ENCODE measurements at places on chromosomes 1 and 21.

GRCh38 chr1:1213345-1214265 is at the start of gene TNFRSF4:
TNFRSF4 (minus strand) TSS chr1:1214153; CDS start chr1:1214127, 26 bp downstream.
- no peak for DNase-seq

- no peak for DNase-seq
These were observed 58.5 kb downstream of the SLC25A24 start for GRCh38 chr1:108141621-108142020.

DNA sequence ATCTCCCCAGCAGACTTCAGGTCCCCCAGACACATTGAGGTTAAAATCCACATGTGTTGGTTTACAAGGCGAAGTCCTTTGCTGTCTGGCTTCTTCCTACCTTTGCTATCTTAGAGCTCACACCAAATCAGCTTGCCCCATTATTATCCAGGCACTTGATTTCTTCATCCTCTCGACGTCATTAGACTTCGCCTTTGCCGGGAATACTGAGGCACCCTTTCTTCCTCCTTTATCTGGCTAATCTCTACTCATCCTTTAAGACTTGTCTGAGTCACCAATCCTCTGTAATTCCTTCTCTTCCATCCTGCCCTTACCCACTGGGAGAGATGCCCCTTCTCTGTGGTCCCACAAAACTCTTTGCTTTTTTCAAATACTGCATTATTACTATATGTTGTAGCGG is 9.2 kb upstream of the XCL2 start:
- DNase-seq = no peak

- DNase-seq = no peak
These were observed 90.7 kb downstream of the ASH1L start for GRCh38 chr1:155471891-155472290.

DNA sequence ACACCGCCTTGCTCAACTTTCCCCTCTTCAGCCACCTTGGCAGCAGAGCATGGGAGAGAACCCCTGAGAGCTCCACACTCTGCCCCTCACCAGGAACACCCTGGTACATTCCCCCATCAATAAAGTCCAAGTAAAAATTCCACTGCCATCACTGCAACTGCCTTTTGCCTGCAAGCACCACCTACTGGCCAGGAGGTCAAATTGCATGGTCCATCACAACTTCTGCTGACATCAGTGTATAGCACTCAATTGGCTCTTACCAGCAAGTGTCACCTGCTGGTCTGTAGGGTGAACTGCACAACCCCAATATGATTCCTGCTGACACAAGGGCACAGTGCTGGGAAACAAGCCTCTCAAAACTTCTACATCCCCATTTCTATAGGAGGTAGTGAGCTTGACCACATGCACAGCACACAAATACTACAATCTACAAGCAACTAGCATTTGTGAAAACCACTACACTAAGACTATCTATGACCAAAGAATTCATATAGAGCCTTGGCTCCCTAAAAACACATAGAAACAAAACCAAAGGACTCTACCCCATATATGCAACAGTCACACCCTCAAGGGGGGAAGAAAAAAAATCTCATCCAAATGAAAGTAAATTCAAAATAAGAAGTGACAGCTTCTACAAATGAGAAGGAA is 69.2 kb downstream of the FASLG start:
- DNase-seq = peak; percentile 28

GRCh38 chr1:223835754-223836153 is 10.0 kb downstream of the TP53BP2 start:
- no peak for DNase-seq

GRCh38 chr1:53254011-53254640 is 15.8 kb upstream of the MAGOH start:
- no peak for DNase-seq

GRCh38 chr1:179706339-179706941 is 36.7 kb upstream of the FAM163A start:
- no peak for DNase-seq

- no peak for DNase-seq
These were observed 1.6 kb downstream of the LCE2A start for GRCh38 chr1:152699746-152700145.

DNA sequence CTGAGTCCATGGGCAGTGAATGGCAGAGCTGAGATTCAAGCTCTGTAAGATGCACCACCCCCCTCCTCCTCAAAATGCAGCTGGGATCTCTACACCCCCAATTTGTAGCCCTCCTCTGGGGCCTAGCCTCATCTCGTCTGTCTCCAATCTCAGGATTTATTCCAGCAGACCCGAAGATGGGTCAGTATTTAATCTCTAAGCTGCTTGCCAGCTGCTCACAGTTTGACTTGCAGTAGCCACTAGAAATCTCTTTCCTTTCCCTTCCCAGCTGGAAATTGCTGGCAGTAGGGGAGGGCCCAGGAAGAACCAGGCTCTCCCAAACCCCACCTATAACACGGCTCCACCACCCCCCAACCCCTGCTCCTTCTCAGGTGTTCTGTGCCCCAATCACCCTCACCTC is 1.5 kb downstream of the LACTBL1 start:
- DNase-seq = no peak

DNA sequence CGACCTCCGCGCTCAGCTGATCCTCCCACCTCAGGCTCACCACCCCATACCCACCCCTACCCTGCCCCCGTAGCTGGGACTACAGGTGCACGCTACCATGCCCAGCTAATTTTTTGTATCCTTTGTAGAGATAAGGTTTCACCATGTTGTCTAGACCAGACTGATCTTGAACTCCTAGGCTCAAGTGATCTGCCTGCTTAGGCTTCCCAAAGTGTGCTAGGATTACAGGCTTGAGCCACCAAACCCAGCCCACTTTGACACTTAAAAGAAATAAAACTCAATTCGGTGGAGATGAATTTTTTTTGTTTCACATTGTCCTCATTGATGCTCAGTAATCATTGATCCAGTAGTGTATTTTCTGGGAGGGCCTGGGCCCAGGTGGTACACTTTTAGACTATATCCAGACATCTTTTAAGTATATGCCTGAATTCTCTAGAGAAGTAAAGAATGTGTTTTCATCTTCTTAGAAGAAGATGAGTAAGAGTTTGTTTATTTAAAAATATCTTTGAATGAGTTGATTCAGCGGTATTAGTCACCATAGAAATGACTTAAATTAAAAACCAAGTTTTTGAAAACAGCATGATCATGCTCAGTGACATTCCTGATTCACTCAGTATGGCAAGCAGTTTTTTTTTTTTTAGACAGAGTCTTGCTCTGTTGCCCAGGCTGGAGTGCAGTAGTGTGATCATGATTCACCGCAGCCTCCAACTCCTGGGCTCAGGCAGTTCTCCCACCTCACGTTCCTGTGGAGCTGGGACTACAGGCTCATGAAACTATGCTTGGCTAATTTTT is 57.8 kb downstream of the EPB41 start:
- DNase-seq = no peak

GRCh38 chr1:37292789-37293188 is 181.6 kb upstream of the ZC3H12A start:
- DNase-seq = no peak

DNA sequence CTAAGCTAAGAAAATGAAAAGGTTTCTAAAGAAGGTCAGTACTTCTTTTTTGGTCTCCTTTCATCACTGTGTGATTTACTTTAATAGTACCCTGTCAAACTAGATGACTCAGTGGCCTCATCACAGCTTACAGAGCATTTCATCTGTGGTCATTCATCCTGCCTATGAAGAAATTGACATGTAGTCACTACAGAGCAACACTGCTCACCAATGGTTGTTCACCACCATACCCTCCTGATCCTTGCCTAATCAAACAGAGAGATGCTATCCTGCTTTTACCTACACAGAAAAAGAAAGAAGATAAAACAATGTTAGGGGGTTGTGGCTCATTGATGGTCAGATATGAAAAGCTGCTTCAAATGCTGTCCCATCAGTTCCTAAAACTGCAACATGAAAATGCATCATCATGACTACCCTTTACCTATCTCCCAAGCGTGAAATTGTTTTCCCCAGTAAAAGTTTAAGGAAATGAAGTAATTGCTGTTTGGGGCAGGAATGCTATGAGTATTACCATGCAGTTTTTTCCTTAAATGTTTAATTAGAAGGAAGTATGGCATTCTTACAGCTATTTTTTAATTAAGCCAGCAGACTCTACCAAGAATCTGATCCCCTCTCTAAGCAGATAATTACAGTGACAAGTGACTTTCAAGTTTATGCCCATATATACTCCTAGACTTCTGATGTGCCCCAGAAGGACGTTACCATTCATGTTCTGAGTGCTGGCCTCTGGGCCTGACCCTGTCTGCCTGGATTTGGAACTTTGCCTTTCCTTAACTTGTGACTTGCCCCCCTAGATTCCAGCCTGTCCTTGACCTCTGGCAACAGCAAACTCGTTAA is 46.1 kb upstream of the FBXO28 start:
- DNase-seq = peak; percentile 3

DNA sequence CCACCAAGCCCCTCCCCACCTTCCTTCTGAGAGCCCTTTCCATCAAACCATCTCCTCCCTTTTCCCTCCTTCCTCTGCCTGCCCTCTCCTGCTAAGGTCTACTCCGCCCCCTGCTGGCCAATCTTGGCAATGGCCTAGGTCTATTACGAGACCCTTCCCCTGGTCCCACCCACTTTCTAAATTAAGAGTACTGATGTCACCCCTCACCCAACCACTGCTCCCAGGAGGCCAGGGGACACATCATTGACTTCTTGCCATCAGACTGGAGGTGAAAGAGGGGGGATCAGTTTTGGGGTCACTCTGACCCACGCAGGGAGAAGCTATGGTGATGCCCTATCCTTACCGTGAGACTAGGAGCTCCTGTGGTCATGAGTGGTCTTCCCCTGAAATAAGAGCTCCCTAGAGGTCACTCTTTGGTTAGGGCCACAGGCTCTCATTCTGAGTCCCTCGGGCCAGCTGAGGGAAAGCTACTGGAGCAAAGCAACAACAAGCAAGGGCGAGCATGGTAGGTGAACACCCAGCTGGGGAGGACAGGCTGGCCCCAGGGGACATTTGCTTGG is 34.6 kb upstream of the S100A7 start:
- DNase-seq = peak; percentile 63

DNA sequence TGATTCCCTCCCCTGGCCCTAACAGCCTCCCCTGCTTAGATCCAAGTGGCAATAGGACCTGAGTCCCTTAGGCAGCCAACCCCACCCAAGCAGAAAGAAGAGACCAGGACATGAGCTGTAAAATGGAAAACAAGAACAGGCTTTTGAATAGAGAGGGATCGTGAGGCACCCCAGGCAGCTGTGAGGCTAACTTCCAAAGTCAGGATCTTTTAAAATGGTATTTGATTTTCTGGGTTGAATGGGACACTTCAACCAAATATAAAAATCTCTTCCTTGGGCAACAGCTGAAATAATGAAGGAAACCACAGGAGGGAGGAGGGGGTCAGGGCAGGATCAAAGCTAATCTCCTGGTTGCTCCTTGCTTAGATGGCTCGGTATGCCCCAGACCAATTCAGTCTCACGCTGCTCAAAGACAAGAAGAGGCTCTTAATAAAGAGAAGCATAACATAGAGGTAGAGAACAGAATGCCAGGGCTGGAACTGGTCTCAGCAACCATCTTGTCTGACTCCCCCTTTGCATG is 28.6 kb upstream of the AVPR1B start:
- no peak for DNase-seq

DNA sequence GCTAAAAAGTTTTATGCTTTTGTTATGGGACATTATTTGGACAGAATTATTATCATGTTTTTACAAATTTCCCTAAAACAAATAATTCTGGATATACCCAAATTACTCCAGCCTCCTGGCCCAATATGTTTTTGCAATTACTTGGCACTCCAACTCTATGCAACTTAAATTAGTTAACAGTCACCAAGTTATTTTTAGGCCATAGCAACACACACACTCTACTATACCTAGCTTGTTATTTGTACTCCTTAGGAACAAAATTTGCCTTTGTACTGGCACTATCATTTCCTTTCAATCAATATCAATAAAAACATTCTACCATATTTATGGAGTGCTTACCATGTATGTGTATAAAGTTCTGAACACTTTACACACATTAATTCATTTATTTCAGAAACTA is 7.7 kb downstream of the DUSP10 start:
- DNase-seq = no peak

GRCh38 chr1:76048219-76048618 is 26.3 kb upstream of the ST6GALNAC3 start:
- no peak for DNase-seq

DNA sequence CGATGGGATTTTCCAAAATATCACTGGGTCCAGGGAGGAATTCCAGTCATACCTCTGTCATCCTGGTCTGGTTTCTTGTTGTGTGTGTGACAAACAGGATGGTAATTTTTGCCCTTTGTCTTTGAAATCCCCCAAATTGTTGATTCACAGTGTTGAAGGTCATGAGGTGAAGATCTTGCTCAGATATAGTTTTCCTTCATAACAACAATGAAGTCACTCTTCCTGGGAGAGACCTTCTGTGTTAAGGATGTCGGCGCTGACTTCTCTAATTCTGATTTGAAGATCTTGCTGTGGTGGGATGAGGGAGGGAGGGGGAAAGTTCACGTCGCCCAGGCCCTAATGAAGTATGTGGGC is 32.2 kb upstream of the MPZL1 start:
- DNase-seq = no peak

- no peak for DNase-seq
These were observed 14.9 kb downstream of the SLC1A7 start for GRCh38 chr1:53127546-53127945.

DNA sequence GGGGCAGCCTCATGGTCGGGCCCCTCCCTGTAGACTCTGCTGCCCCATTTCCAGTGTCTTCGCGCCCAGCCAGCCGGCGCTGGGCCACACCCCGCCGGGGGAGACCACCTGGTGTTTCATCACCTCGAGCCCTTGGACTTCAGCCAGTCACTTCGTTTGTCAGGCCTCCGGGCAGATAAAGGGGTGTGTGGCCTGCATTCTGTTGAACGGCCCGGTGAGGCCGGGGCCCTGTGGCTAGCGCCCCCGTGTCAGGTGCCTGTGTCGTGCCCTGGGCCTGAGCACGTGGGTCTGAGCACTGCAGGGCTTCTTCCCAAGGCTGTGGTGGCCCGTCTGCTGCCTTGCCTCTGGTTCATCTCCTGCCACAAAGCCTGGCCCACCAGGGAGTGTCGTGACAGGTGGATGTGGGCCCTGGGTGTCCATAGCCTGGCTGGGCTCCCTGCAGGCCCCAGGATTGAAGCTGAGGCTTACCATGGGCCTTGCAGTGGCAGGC is 65.2 kb upstream of the DIP2A start:
- DNase-seq = no peak

GRCh38 chr1:23577056-23578004 is 18.0 kb upstream of the ID3 start:
- DNase-seq = peak; percentile 41

DNA sequence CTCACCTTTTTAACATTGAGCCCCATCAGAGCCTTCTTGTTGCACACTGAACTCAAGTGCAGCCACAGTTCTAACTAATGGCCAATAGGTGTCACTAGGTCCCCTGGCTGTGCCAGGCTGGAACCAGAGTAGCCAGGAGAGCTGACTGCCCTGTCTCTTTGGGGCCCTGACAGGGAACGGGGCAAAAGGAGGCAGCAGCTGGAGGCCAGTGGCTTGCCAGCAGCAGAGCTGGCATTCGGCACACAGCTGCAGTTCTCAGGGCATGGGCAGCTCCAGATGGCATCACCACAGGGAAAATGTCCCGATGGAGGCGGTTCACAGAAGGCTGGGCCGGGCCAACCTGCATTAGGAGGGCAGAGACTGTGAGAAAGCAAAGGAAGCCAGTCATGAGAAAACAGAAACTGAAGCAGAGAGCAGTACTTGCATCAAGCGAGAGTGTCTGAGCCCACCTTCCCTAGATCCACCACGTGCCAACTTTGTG is 188.6 kb downstream of the FCRL5 start:
- DNase-seq = no peak

GRCh38 chr1:160708801-160709200 is 2.8 kb downstream of the CD48 start:
- DNase-seq = peak; percentile 38

All from NK-92 treated with Interleukin-12 subunit alpha and Interleukin-12 subunit beta, amount 100 ng/mL, for 24 hours (cell line).